CD4-positive, alpha-beta T cell treated with Interleukin-10 for 1 hour (primary cell): ENCODE measurements at places on chromosomes 2 and 18.

DNA sequence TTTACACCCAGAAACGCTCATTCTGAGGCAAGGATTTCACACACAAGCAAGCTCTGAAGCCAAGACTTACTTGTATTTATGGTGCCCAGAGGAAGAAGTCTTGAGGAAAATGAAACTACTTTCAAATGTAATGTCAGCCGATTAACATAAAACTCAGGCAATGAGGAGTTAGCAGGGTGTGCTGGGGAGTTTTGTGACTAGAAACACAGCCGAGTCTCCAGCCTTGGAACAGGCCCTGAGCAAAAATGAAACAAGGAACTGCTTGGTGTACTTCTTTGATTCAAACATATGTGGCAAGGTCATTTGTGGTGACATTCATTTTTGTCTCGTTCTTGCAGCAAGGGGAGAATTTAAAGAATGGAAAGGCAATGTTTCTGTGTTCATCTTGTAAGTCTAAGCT, 4.5 kb downstream of the DYTN start:
- DNase-seq, result no peak

DNA sequence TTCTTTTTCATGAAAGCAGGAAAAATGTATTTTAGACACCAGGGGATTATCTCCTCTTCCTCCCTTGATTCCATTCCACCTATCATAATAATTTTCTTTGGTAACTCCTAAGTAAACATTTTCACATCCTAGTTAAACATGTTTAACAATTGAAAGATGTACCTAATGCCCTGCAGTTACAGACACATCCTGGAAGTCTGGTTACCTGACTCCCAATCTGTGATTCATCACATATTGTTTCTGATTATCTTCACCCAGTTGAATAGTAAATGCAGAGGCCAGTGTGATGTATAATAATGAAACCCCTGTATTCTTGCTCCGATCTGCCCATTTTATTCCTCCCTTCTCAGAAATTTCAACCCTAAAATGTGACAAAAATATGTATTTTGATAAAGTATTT, 1237.6 kb upstream of the LRRTM1 start:
- no peak for DNase-seq

- DNase-seq, result no peak
Measured at GRCh38 chr2:142286618-142287017, 155.8 kb upstream of the LRP1B start.

GRCh38 chr2:105911425-105911824, 166.7 kb downstream of the NCK2 start:
- no peak for DNase-seq

DNA sequence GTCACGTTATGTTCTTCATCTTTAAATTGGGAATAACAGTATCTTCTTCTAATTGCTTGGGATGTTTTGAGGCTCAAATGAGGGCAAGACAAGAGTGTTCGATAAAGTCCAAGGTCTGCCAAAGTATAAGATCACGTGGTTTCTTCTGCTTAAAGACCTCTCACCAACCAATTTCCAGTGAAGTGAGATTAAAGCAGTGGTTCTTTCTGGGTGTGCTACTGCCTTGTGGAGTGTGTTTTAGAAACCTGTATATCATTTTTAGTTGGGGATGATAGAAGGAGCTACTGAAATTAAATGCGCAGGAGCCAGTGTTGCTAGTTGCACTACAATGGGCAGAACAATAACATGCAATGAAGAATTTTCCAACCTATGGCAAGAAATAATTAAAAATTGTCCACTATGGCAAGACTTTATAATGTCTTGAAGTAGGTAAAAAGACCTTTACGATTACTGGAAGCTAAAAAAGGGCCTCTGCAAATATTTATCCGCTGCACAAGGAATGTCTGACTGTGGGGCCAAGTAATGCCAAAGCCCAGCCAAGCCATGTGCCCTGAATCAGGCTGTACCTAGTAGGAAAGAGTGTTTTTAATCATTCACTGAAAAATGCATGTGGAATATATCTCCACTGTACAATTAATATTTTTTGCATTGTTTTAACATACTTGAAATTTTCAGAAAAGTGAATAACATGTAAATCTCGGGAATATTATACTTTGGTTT, 244.5 kb upstream of the REG3G start:
- DNase-seq, result no peak

GRCh38 chr2:43309935-43310334, 83.5 kb upstream of the ZFP36L2 start:
- no peak for DNase-seq

- no peak for DNase-seq
Measured at GRCh38 chr2:47782381-47782670, 619 bp upstream of the MSH6 start.

DNA sequence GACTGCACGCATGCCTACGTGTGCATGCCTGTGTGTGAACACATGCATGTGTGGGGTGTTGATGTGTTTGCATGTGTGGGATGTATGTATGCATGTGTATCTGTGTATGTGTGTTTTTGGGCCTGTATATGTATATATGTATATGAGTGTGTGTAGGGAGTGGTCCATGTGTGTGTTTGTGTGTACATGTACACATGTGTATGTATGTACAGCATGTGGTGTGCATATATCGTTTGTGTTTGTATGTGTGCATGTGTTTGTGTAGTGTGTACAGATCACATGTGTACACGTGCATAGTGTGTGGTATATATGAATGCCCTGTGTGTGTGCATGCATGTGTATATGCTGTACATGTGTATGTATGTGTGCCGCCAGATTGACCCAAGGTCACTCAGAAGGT, 54.2 kb upstream of the ASB18 start:
- DNase-seq, result no peak

DNA sequence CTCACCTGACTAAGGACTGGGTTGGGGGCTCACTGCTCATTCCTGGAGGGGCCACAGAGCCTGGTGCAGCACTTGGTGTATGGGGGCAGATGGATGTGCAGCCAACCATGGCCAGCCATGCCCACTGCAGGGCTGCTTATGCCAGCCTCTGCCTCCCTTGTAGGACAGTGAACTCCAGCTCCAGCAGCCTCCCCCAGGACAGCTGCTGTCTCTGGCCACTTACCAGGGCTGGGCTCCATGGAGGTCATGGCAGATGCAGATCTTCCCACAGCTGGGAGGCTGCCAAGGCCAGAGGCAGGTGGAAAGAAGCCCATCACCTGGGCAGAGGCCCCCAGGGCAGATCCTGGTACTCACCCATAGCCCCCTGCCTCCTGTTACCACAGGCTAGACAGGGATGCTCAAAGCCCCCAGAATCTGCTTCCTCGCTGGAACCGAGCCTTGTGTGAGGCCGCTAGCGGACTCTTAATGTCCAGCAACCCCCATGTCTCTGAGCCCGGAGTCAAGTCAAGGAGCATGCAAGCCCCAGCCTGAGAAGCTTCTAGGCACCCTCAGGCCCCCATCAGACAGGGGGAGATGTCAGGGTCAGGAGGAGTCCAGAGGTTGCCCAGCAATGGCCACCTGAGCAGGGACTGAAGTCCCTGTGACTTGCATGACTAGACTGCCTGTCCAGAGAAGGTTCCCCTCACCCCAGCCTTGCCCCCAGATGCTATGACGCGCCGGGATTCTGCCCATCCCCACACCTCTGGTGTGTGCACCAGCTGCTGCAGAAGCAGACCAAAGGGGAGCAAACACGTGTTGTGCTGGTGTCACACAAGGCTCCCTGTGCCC, 123.6 kb downstream of the TWIST2 start:
- DNase-seq, result no peak

- no peak for DNase-seq
Measured at GRCh38 chr2:58369594-58369993, 128.5 kb upstream of the FANCL start.

DNA sequence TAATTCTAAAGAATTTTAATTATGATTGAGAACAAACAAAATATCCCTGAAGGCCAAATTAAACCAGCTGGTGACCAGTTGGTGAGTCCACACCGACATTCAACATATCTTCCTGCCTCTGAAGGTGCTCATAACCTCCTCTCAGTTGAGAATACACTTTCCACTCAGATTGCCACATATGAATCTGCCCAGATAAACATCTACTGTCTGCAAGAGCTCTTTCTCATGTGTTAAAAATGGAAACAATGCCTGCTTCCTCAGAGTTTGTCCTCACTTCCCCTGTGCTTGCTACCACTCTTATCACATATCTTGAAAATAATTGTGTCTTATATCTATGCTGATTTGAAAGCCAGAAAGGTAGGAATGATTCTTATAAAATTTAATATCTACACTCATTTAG, 177.7 kb upstream of the GULP1 start:
- DNase-seq, result no peak

DNA sequence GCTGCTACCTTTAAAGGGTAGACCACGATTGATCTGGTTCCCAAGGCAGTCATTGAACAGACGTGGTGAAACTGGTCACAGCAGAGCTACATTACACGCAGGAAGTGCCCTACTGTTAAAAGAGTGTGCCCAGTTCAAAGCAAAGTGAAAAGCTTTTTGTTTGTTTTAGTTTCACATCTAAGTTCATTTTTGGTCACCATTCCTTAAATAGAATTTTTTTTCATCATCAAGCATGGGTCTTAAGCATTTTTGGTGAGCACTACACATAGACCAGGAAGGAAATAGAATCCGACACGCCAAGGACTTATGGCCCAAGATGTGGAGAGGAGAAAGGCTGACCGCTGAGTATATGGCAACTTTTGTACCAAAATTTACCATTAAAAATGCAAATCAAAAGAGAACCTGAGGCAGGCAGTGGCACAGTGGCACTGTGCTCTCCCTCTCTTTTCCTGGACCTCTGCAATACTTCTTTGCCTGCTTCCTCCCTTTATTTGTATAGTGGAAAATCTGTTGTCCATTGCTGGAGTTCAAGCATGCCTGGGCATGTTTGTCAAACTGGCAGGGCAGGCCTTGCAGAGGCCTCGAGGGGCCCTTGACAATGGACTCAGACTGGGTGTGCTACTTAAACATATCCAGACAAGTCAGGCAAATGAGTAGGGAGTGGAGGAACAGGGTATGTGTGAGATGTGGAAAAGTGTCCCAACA, 42.6 kb upstream of the HNRNPA3 start:
- no peak for DNase-seq
